CD4-positive, alpha-beta T cell treated with Interleukin-6 at 100 ng/mL for 8 hours (primary cell): ENCODE measurements at places on chromosomes 12 and 14.

GRCh38 chr12:100717733-100718067 is 76.9 kb upstream of the ANO4 start:
- DNase-seq = no peak

DNA sequence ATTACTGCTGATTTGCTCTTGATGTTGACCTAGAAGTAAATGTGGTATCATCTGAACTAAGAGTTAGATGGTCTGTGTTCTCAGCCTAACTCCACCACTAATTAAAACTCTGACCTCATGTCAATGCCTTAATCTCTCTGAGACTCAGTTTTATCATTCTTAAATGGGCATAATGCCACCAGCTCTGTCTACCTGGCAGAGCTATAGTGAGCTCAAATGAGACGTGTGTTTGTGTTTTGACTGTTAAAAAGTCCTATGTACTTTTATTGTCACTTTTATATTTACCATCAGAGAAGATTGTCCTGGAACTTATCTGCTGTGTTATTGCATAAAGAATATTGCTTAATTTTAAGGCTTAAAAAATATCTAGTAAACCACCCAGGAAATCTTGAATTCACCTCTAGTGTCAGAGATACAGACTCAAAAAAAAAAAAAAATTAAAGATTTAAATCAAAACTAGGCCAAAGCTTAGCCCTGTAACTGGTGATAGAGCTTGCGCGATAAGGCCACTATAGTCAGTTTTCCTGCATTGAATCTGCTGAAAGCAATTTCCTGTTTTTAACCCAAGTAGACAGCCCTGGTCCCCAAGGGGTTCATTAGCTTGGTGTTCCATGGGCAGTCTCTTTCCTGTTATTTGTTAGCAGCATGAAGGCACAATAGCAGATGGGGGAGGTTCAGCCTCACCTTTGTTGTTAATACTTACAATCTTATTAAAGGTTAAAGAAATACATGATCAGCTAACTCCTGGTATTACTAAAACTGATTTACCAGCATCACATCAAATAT is 261.8 kb downstream of the ATP23 start:
- no peak for DNase-seq

DNA sequence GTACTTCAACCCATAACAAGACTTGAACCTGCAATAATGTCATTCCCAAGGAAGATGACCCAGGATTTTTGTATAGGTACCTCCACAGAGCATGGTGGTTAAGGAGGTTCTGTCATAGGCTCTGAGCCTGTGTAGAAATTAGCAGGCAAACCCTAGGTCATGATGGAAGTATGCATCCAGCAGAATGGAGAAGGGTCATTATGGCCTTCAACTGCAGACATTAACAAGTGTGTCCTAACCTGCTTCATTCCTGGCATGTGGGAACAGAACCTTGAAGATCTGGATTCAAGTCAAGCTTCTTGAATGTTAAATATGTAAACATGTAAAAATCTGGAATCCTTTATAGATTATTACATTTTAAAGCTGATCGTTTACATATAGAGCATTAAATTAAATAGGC is 116.2 kb upstream of the SLC38A4 start:
- DNase-seq = no peak

DNA sequence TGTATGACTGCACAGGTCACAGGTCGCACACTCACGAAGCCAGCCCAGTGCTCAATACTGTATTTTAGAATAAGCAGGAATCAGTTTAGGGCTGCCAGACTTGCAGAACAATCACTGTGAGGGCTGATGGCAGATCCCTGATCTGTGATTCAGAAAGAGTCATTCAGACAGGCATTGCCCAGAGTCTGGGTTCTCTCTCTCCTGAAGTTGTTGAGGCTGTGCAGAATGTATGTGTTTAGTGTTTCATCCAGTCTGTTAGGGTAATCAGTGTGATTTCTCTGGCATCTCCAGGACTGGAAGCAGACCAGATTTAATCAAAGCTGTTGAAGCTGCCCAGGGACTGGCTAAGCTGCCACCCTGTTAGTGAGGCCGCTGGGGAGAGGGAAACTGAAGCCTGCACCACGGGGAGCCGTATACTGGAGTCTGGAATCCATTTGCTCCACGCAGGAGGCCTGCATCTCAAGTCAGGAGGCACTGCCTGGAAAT is 69.3 kb downstream of the ETV6 start:
- no peak for DNase-seq

GRCh38 chr12:50039151-50039835 is 14.0 kb upstream of the RACGAP1 start:
- DNase-seq = peak; percentile 68

DNA sequence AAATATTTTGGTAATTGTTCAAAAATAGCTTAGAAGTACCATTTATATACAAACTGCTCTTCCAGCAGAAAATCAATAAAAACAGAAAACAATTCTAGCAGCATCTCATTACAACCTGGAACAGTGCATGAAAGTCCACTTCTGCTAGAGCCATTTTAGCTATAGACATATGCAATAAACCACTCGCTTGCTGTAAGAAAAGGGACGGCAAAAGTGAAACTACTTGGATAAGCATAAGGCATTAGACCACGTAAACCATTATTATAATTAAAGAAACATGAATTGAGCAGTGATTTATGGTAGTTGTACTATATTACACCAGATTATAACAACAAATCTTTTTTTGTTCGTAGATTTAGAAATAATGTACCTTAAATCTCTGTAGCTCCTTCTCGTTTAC is 48.7 kb downstream of the LRIG3 start:
- DNase-seq = no peak

GRCh38 chr14:105324080-105324778 is 9.7 kb downstream of the PACS2 start:
- DNase-seq = no peak

DNA sequence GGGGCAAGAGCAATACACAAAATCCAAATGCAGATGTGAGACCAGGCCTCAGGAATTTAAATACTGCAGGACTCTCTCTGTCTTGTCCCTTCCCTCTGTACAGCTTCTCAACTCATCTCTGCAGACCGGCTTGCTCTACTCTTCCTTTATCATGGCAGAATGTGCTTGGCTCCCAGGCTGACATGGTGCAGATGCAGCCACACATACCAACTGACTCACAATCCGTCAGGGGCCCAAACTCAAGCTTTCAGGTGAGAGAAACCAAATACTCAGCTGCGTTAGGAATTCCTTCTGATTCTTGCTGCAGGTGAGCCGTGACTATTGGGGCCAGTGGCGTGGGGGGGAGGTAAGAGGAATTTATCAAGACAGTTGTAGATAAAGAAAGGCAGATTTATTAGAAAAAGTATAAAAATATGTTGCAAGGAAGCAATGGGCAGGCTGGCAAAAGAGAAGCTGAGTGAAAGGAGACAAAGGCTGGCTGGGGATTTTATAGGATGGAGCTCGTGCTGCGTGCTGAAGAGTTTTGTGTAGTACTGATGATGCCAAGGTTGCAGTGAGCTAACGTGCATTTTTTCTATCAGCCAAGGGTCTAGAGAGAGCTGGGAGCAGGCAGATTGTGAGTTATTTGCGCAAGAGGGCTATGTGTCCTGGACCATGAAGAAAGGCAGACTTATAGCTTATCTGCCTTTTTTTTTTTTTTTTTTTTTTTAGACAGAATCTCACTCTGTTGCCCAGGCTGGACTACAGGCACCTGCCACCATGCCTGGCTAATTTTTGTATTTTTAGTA is 5.0 kb upstream of the LGALS3 start:
- DNase-seq = no peak

DNA sequence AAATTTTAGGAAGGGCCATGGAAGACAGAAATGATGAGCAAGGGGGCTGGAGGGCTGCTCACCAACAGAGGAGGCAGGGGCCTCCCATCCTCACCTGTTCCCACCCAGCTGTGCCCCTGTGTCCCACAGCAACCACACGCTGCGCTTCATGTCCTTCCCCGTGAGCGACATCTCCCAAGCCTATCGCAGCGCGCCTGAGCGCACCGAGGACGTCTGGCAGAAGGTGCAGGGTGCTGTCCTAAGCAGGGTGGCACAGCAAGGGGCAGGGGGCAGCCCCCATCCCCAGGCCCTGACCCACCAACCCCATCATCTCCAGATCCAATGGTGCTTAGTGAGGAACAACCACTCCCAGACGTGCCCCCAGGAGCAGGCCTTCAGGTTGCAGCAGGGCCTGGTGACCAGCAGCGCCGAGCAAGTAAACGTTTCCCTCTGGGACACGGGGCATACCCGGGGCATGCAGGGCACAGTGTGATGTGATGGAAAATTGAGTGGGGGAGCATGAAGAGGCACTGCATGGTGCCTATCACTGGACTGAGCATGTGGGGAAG is 8.1 kb downstream of the CARMIL3 start:
- DNase-seq = no peak

GRCh38 chr14:105061428-105062047 is 3.7 kb downstream of the GPR132 start:
- DNase-seq = peak; percentile 36

DNA sequence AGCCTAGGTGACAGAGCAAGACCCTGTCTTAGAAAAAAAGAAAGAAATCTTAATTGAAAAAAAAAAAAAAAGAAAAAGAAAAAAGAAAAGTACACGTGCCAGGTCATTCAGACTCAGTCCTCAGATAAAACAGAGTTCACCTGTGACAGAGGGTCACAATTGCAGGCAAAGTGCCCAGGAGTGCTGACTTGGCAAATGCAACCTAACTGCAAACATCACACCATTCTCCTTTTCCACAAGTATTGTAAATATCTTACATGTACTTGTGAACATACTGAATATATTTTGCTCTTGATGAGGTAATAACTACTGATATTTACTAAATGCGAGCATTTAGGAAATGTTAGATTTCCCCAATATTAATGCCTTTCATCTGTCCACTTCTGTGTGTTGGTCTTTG is 9.0 kb upstream of the COL2A1 start:
- DNase-seq = no peak
